Motor neuron (in vitro differentiated cells): ENCODE measurements at places on chromosomes 1 and 21. TPM values are rescaled to one million over a fixed set of nuclear protein-coding genes. Genes with fewer than 3 reads are reported as not detected.

DNA sequence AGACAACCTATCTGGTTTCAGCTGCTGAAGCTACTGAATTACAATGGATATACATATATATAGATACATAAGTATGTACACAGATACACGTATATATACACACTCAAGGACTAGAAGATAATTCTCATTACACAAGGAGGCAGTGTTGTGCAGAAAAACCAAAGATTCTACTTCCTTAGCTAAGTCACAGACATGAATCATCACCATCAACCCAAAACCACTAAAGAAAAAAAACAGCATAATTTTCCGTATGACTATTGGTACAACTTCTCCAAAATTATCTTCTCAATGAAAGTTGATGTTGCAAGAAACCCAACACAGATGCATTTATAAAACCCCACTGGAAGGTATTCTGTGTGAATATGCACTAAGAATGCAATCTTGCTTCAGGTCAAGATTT, 36.8 kb upstream of the RPF1 start:
- no peak for ATAC-seq

DNA sequence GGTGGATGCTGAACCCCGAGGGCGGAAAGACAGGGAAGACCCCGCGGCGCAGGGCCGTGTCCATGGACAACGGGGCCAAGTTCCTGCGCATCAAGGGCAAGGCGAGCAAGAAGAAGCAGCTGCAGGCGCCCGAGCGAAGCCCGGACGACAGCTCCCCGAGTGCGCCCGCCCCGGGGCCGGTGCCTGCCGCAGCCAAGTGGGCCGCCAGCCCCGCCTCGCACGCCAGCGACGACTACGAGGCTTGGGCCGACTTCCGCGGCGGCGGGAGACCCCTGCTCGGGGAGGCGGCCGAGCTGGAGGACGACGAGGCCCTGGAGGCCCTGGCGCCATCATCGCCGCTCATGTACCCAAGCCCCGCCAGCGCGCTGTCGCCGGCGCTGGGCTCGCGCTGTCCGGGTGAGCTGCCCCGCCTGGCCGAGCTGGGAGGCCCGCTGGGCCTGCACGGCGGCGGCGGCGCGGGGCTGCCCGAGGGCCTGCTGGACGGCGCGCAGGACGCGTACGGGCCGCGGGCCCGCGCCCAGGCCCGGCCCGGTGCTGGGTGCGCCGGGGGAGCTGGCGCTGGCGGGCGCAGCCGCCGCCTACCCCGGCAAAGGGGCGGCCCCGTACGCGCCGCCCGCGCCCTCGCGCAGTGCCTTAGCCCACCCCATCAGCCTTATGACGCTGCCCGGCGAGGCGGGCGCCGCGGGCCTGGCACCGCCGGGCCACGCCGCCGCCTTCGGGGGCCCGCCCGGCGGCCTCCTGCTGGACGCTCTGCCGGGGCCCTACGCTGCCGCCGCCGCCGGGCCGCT, 20.7 kb downstream of the FOXO6 start:
- peak; percentile 52 for ATAC-seq

DNA sequence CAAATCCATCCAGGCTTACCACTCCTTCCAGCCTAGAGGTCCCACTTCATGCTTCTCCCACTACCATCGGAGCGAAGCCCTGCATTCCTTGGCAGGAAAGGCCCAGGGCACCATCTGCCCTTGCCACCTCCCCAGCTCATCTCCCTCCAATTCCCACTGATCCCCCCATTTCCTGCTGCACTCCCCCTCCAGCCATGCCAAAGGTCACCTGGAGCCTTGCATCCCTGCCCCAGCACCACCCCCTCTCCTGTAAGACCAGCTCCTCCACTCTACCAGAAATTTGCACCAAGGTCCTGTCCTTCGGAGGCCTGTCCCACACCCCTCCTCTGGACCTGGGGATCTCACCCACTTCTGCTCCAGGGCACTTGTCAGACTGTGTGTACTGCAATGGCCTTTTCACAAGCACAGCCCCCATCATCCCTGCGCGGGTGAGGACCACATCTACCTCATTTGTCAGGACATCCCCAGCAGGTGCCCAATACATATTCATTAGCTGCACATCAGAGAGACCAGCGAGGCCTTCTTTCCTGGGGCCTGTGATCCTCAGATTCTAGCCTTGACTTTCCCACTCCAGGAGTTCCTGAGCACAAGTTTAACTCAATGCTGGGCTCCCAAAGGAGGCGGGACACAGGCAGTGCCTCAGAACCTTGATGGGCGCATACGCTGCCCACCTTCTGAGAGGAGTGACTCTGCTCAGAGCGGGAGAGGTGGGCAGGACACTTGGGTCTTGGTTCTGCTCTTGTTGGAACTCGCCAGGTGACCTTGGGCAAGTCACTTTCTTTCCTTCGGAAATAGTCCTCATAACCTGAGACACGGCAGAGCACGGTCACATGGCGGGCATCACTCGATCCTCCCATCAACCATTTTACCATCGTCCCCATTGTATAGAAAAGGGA, 49.9 kb upstream of the EDN2 start:
- no peak for ATAC-seq

Gene BACE2
- total RNA-seq = 46.8 and 48.4 TPM in 2 replicates
